Right kidney (tissue), 9 donors: ENCODE measurements at places on chromosomes 6 and 20.

DNA sequence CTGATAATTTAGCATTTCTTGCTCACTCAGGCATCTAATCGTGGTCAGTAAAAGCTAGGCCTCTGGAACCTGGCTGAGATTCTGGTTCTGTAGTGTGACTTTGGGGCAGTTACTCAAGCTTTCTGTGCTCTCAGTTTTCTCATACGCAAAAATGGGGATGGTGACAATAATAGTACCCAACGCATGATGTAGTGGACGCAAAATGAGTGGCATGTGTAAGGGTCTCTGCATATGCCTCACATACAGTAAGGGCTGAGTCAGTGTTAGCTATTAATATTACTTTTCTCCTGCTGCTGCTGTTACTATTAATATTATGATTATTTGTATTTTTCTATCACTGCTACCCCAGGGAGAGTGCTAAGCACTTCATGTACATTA is 686 bp downstream of the GINS1 start:
- DNase-seq: no peak

DNA sequence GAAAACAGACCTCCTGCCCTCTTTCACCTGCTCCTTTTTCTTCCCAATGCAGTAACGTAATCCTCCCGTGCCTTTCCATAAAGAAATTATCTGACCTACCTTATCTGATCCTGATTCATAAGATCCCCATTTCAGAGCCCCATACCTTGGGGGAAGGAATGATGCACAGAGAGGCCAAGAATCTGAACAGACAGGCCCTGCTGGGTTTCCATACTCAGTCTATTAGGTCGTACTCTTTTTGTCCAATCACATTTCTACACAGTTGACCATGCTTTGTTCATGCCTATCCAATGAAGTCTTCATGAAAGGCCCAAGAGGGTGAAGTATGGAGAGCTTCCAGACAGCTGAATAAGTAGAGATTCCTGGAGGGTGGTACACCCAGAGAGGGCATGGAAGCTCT is 25.3 kb downstream of the SRPK1 start:
- no peak for DNase-seq

- no peak for DNase-seq
Observed at GRCh38 chr20:1298888-1299511, 29.9 kb downstream of the SDCBP2 start.

GRCh38 chr6:34726055-34726454 is 29.5 kb upstream of the ILRUN start:
- no peak for DNase-seq

DNA sequence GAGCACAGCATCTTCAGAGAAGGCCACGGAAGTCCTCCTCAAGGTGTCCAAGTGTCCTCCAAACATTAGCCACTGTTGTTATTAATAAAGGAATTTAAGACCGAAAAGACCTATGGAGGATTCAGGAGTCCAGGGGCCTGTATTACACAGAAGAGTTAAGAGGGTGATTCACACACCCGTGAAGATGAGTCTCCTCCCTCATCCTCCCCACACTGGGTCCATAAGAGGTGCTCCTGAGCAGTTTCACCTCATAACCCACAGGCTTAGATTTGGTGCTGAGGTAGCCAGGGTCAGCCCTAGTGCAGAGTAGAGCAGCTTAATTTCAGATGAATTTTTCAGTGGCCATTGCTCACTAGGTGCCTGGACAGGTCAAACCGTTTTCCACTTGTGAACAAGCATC is 65.3 kb downstream of the PRR18 start:
- no peak for DNase-seq
